ENCODE measurements at places on chromosomes 7 and 10. TPM values are rescaled to one million over a fixed set of nuclear protein-coding genes. Genes with fewer than 3 reads are reported as not detected.

Gene OR13A1
- not detected for polyA plus RNA-seq

Gene ARHGEF35
- not detected for polyA plus RNA-seq

Gene HSPB1
- polyA plus RNA-seq = 120 TPM

Gene LANCL2
- 27.2 TPM for polyA plus RNA-seq

Gene CNNM1
- polyA plus RNA-seq = 10.4 TPM

Gene KCNIP2
- 1.3 TPM for polyA plus RNA-seq

Gene NKX1-2
- polyA plus RNA-seq = 0.16 TPM

Gene MARVELD1
- 0.90 TPM for polyA plus RNA-seq

Gene AP5Z1
- polyA plus RNA-seq = 7.0 TPM

Gene NPSR1
- not detected for polyA plus RNA-seq

Gene AGR3
- polyA plus RNA-seq = 7.4 TPM

Gene EXOC4
- 49.3 TPM for polyA plus RNA-seq

Gene PLA2G12B
- polyA plus RNA-seq = 0.28 TPM

Gene ATG9B
- polyA plus RNA-seq = 2.2 TPM

Gene COPG2
- 13.5 TPM for polyA plus RNA-seq

Gene LIPN
- not detected for polyA plus RNA-seq

Gene TMEM176B
- 2.5 TPM for polyA plus RNA-seq
